CD4-positive, alpha-beta memory T cell (primary cell): ENCODE measurements at places on chromosomes 2 and 18. TPM values are rescaled to one million over a fixed set of nuclear protein-coding genes. Genes with fewer than 3 reads are reported as not detected.

GRCh38 chr18:54672846-54673475 lies 81.9 kb downstream of the DYNAP start:
- H3K27me3 ChIP-seq, result no peaks in the 10 kb centered on the region
- H3K4me1 ChIP-seq, result no peaks in the 10 kb centered on the region
- no peak overlapping the region for H3K4me3 ChIP-seq
- no peaks in the 10 kb centered on the region for H3K36me3 ChIP-seq
- H3K27ac ChIP-seq, result no peak overlapping the region
- DNase-seq, result no peak

- no peaks in the 10 kb centered on the region for H3K4me1 ChIP-seq
- DNase-seq, result no peak
- no peak overlapping the region for H3K4me3 ChIP-seq
- no peak overlapping the region for H3K27ac ChIP-seq
Observed at GRCh38 chr18:67742954-67743353, 226.4 kb upstream of the DSEL start.

DNA sequence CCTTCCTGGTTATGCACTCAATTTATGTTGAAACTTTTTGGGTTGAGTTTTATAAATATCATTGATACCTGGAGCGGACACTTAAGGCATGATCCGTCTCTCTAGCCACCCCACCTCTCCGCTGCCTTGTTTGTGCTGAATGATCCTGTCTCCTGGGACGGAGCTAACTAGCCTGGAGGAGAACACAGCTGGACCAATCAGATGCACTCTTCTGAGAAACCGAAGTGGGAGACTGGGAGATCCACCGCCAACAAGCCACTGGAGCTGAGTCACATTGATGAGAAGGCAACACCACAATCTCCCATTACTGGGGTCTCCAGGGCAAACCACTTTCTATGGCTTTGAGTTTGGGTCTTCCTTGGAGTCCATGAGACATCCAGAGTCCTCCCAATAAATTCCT lies 29.3 kb downstream of the CYP26B1 start:
- H3K4me1 ChIP-seq, result no peaks in the 10 kb centered on the region
- H3K36me3 ChIP-seq, result no peaks in the 10 kb centered on the region
- DNase-seq, result no peak

POTEJ gene
- total RNA-seq, result not detected

- no peaks in the 10 kb centered on the region for H3K4me1 ChIP-seq
- H3K4me3 ChIP-seq, result no peak overlapping the region
- no peak for DNase-seq
- no peaks in the 10 kb centered on the region for H3K27me3 ChIP-seq
- no peak overlapping the region for H3K27ac ChIP-seq
Observed at GRCh38 chr2:14647714-14648113, 15.2 kb downstream of the LRATD1 start.

DNA sequence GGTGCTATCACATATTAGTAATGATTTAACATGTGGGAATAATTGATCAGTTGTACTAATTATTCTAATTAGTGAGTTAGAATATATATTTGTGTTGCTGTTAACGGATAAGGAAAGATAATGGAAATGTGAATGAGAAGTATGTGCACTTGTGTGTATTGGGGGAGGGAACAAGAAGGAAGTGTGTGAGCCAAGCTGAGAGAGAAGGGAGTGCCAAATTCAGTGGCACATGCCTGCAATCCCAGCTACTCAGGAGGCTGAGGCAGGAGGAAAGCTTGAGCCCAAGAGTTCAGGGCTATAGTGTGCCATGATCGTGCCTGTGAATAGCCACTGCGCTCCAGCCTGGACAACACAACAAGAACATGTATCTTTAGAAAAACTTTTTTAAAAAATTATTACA lies 9.3 kb downstream of the BARD1 start:
- no peaks in the 10 kb centered on the region for H3K36me3 ChIP-seq
- H3K4me1 ChIP-seq, result no peaks in the 10 kb centered on the region
- no peaks in the 10 kb centered on the region for H3K27me3 ChIP-seq
- no peak overlapping the region for H3K4me3 ChIP-seq
- DNase-seq, result no peak

UGT1A6 gene
- not detected for total RNA-seq

GRCh38 chr2:65638443-65638842 lies 206.0 kb upstream of the SPRED2 start:
- no peak for DNase-seq
- no peak overlapping the region for H3K27ac ChIP-seq
- H3K36me3 ChIP-seq, result no peaks in the 10 kb centered on the region
- no peak overlapping the region for H3K4me3 ChIP-seq

DNA sequence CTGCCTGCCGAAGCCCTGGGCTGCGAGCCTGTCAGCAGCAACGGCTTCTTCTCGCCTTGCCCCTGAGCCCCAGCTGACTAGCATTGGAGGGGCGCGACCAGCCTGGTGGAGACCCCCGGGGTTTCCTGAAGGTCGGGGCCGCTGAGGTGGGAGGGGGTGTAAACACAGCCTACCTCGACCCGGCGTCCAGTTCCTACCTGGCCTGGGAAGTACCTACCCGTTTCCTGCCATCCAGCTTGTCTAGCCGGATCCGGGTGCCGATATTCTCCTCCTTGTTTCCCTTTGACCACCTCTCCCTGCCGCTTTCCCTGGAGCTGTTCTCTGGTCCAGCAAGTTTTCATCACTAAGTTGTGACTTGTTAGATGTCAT lies 511 bp downstream of the MOB4 start:
- peak overlapping the region; percentile 88 for H3K4me3 ChIP-seq
- peaks cover 4% of the 10 kb centered on the region for H3K36me3 ChIP-seq
- no peak for DNase-seq
- peak overlapping the region; percentile 95 for H3K27ac ChIP-seq
- no peaks in the 10 kb centered on the region for H3K27me3 ChIP-seq

IL36A gene
- not detected for total RNA-seq

GRCh38 chr2:240455647-240456446 lies 20.4 kb downstream of the GPC1 start:
- peaks cover 11% of the 10 kb centered on the region for H3K4me1 ChIP-seq
- peak; percentile 33 for DNase-seq
- H3K27ac ChIP-seq, result no peak overlapping the region
- no peaks in the 10 kb centered on the region for H3K36me3 ChIP-seq
- H3K4me3 ChIP-seq, result no peak overlapping the region
- peaks cover 18% of the 10 kb centered on the region for H3K27me3 ChIP-seq

DNA sequence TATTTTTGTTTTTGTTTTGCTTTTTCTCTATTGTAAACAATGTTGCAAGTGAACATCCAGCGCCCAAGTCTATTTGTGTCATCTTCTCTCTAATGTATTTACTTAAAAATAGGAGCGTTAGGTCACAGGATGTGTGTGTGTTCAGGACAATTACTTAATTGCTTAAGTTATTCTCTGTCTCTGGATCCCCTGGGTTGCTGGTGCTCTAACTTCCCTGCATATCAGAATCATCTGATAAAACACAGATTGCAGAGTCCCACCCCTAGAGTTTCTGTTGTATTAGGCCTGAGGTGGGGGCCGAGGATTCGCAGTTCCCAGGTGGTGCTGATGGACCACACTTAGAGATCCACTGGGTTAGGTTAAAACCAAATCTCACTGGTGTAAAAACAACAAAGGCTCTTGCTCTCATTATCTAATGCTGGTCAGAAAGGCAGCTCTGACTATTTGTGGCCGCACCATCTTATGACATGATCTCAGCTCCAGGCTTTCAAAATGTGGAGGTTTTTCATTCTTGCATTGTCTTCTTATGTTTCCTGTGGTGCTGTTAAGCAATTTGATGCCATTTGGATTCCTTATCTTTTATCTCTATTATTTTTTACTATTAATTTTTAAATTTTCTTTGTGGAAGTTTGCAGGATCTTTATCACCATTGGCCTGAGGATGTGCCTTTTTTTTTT lies 87.7 kb downstream of the CLIP4 start:
- H3K36me3 ChIP-seq, result no peaks in the 10 kb centered on the region
- no peak overlapping the region for H3K27ac ChIP-seq
- H3K4me1 ChIP-seq, result no peaks in the 10 kb centered on the region

GRCh38 chr2:150887926-150888325 lies 373.7 kb downstream of the RBM43 start:
- no peaks in the 10 kb centered on the region for H3K4me1 ChIP-seq
- no peaks in the 10 kb centered on the region for H3K36me3 ChIP-seq
- H3K4me3 ChIP-seq, result no peak overlapping the region

POTEI gene
- total RNA-seq, result not detected

GRCh38 chr18:7658701-7659100 lies 91.6 kb downstream of the PTPRM start:
- no peak overlapping the region for H3K27ac ChIP-seq
- H3K4me3 ChIP-seq, result no peak overlapping the region
- H3K4me1 ChIP-seq, result no peaks in the 10 kb centered on the region
- H3K27me3 ChIP-seq, result no peaks in the 10 kb centered on the region
- DNase-seq, result no peak

POTEE gene
- 0.17 TPM for total RNA-seq

C1QL2 gene
- not detected for total RNA-seq

- no peaks in the 10 kb centered on the region for H3K4me1 ChIP-seq
- H3K36me3 ChIP-seq, result no peaks in the 10 kb centered on the region
- no peak overlapping the region for H3K27ac ChIP-seq
- H3K4me3 ChIP-seq, result no peak overlapping the region
- H3K27me3 ChIP-seq, result no peaks in the 10 kb centered on the region
Observed at GRCh38 chr2:228771315-228771714, 499.8 kb downstream of the PID1 start.

TUBA3E gene
- not detected for total RNA-seq

DNA sequence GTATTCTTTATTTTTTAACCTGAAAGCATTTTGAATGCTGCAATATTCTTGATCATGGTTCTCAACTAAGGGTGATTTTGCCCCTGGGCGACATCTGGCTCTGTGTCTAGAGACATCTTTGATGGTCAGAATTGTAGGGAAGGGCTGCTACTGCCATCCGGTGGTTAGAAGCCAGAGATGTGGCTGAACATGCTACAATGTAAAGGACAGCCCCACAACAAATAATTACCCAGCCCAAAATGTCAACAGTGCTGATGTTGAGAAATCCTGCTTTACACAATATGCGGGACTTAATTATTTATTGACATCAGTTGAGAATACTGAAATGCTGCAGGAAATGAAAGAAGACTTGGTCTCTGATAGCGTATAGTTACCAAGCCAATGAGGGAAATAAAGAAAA lies 37.5 kb upstream of the SERPINB2 start:
- H3K4me3 ChIP-seq, result no peak overlapping the region
- DNase-seq, result no peak
- no peaks in the 10 kb centered on the region for H3K27me3 ChIP-seq
- H3K27ac ChIP-seq, result no peak overlapping the region
- H3K36me3 ChIP-seq, result no peaks in the 10 kb centered on the region

DNA sequence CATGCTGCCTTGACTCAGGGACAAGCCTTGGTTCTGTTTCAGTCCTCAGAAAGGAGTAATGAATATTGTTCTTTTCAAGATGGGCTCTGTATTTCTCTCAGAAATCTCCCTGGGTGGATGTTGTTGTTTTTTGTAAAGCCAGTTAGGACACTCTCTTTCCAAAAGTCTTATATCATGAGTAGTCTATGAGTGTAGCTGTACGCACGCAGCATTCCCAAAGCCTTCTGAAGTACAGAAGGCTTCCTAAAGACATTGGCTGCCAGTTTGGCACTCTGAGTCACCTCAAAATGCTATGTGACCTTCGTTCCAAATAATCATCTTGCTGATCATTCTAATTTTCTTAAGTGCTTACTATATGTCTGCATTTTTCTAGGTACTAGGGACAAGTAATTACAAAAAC lies 16.7 kb upstream of the GTF2A1L start:
- H3K4me3 ChIP-seq, result no peak overlapping the region
- no peaks in the 10 kb centered on the region for H3K4me1 ChIP-seq
- DNase-seq, result no peak
- no peaks in the 10 kb centered on the region for H3K27me3 ChIP-seq
- no peak overlapping the region for H3K27ac ChIP-seq

IL1R1 gene
- total RNA-seq, result 0.86 TPM

GRCh38 chr2:165814473-165814872 lies 20.4 kb upstream of the GALNT3 start:
- no peak overlapping the region for H3K27ac ChIP-seq
- no peaks in the 10 kb centered on the region for H3K27me3 ChIP-seq
- no peaks in the 10 kb centered on the region for H3K4me1 ChIP-seq
- H3K36me3 ChIP-seq, result no peaks in the 10 kb centered on the region

MARCHF4 gene
- not detected for total RNA-seq

- no peak for DNase-seq
- peaks cover 3% of the 10 kb centered on the region for H3K36me3 ChIP-seq
- H3K4me3 ChIP-seq, result no peak overlapping the region
Observed at GRCh38 chr2:169561364-169561763, 12.3 kb downstream of the FASTKD1 start.

RAMP1 gene
- total RNA-seq, result not detected

REEP1 gene
- total RNA-seq, result 0.15 TPM

ANKRD36B gene
- 76.6 TPM for total RNA-seq

DNA sequence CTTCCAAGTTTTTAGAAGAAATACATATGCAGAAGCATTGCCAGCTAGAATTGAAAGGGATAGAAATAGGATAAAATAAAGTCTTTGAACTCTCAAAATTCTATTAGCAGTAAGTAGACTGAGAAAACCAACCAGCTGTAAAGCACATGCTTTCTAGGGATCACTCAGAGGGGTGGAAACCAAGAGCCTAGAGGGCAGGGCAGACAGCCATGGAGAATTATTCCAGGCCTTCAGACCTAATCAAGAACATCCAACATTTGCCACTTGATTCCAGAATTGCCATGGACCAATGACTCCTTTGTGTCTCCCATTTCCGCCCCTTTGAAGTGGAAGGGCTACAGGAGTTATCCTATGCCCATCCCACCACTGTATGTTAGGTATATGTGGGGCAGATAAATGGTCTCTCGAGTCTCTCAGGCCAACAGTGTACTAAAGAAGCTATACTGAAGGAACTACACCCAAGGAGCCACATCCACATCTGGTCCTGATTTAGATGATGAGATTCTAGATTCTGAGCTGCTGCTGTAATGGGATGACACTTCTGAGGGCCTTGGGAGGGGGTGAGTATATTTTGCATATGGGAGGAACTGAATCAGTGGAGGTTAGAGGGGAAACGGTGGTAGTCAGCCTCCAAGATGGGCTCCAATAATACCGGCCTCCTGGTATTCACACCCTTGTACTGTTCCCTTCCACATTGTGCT lies 4.0 kb downstream of the FARSB start:
- no peak for DNase-seq
- no peak overlapping the region for H3K4me3 ChIP-seq
- H3K36me3 ChIP-seq, result no peaks in the 10 kb centered on the region
- peaks cover 39% of the 10 kb centered on the region for H3K4me1 ChIP-seq
- H3K27me3 ChIP-seq, result no peaks in the 10 kb centered on the region
- H3K27ac ChIP-seq, result no peak overlapping the region

EMILIN1 gene
- 0.33 TPM for total RNA-seq

- no peak for DNase-seq
- H3K4me1 ChIP-seq, result no peaks in the 10 kb centered on the region
- no peak overlapping the region for H3K4me3 ChIP-seq
Observed at GRCh38 chr2:175732531-175732930, 269.5 kb downstream of the LNPK start.

DNA sequence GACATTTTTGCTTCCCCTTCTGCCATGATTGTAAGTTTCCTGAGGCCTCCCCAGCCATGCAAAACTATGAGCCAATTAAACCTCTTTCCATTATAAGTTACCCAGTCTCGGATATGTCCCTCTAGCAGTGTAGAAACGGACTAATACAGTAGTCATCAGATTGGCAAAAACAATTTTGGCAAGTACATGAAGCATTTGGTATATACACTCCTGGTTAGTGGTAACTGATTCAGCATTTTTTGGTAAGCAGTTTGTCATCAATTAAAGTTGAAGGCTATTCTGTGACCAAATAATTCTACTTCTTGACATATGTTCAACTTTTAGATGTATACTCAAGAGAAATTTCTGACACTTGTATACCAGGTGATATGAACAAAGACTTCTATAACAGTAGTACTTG lies 190.5 kb upstream of the STON1 start:
- no peak for DNase-seq
- H3K27me3 ChIP-seq, result no peaks in the 10 kb centered on the region
- H3K4me1 ChIP-seq, result peaks cover 53% of the 10 kb centered on the region
- H3K36me3 ChIP-seq, result no peaks in the 10 kb centered on the region
- H3K27ac ChIP-seq, result no peak overlapping the region
